ENCODE measurements at places on chromosomes 13 and 19.

- DNase-seq: no peak
Observed at GRCh38 chr13:98203646-98204326, 26.7 kb upstream of the RNF113B start.

- DNase-seq: no peak
Observed at GRCh38 chr19:4593409-4593851, 33.9 kb upstream of the SEMA6B start.

GRCh38 chr13:91249861-91250260 lies 97.6 kb upstream of the MIR17HG start:
- DNase-seq: no peak

DNA sequence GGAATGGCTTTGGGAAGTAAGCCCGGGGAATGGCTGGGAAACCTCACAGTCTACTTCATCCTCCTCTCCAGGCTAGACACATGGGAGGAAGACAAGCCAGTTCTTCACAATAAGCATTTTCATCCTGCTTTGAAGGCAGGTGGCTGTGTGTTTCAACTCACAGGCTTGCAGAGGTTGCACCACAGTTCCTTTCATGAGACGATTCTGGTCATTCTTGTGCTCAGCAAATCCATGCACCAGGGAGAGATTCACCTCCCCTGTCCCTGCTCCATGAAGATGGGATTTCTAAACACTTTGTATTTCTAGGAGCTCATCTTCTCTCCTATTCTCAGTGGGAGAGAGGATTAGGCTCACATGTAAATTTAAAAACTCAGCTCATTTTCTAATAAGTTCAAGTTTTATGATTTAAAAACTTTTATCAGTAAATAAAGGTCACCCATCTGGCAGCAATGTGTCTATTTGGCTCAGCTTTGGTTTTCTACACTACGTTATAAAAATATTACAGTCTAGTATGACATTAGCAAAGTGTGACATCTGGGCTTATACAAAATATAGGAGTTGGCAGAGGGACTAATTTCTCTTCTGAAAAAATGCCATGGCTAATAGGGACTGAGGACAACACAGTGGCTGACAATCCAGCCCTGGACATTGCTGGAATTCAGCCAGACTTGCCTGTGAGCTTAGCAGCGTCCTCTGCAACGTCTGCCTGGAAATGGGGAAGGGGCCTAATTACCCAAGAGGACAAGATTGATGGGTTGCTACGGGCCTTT lies 283.2 kb upstream of the SLC10A2 start:
- DNase-seq: no peak

- no peak for DNase-seq
Observed at GRCh38 chr19:47152632-47153031, 22.0 kb downstream of the SAE1 start.

DNA sequence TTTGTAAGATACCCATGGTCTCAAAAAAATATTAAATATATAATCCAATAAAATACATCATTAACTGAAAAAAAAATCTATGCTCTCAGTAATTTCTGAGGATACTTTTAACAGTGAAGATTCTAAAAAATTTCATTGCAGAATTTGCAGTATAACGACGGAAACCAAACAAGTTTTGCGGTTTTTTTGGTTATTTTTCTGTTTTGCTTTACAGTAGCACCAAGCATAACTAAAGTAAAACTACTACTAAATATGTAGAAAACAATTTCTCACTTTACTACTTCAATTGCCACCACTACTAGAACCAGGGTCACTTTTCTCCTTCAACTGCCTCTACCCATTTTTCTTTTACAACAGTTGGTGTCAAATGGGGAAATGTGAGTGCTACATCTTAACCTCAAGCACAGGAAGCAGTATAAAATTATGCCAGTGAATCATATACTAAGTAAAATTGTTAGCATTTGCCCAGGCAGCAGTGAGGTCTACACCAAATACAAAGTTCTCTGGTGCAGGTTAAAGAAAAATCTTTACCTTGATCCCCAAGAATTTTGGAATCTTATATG lies 24.1 kb downstream of the MICU2 start:
- no peak for DNase-seq

DNA sequence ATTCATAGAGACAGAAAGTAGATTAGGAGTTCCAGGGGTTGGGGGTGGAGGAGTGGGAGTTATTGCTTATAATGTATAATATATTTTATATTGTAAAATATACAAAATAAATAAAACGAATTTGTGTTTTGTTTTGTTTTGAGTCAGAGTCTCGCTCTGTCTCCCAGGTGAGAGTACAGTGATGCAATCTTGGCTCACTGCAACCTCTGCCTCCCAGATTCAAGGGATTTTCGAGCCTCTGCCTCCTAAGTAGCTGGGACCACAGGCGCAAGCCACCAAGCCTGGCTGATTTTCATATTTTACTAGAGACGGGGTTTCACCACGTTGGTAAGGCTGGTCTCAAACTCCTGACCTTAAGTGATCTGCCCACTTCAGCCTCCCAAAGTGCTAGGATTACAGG lies 2.5 kb upstream of the GADD45GIP1 start:
- DNase-seq: no peak

GRCh38 chr13:66513728-66514127 lies 716.4 kb downstream of the PCDH9 start:
- DNase-seq: no peak

DNA sequence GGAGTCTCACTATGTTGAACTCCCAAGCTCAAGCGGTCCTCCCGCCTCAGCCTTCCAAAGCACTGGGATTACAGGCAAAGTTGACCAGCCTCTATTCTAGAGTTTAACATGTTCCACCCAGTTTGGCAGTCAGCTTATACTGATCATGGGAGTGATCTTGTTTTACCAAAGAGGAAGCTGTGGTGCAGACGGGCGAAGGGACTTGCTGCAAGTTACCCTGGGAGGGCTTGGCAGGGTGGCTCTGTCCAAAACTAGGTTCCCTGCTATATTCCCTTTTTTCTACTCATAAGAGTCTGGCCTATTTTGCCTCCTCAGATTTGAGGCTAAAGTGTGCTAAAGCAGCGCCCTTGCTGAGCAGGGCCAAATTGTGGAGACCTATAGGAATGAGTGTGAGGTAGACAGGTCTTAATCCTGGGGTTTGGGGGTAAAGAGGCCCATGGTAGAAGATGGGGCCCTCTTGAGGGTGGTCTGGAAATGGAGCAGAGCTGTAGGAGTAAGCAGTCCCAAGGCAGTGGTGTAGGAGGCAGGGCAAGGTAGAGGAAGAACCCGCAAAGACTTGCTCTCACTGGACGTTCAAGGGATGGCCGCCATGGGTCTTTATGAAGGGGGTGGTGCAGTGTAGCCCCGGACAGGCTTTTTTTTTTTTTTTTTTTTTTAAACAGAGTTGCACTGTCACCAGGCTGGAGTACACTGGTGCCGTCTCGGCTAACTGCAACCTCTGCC lies 3.3 kb downstream of the RPS19 start:
- no peak for DNase-seq

Measured in CD4-positive, alpha-beta T cell treated with Interleukin-17A for 4 hours (primary cell).